GM23338 (cell line): ENCODE measurements at places on chromosomes 12 and 14.

DNA sequence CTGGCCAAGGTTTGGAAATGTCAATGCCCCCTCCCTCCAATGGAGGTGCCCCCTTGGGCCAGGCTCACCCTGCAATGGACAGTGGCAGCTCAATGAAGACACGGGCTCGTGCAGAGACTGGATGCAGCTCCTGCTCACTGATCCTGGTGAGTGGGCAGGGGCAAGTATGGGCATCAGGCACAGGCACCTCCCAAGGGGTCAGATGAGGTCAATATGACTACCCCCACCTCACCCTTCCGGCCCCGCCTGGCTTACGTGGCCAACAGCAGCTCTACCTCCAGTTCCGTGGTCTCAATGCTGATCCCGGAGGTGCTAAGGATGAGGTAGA is 13.6 kb downstream of the ITGA7 start:
- no peaks in the 10 kb centered on the region for H3K36me3 ChIP-seq
- no peak overlapping the region for H3K4me3 ChIP-seq
- no peak overlapping the region for H3K27ac ChIP-seq
- no peaks in the 10 kb centered on the region for H3K4me1 ChIP-seq
- DNase-seq: no peak

DNA sequence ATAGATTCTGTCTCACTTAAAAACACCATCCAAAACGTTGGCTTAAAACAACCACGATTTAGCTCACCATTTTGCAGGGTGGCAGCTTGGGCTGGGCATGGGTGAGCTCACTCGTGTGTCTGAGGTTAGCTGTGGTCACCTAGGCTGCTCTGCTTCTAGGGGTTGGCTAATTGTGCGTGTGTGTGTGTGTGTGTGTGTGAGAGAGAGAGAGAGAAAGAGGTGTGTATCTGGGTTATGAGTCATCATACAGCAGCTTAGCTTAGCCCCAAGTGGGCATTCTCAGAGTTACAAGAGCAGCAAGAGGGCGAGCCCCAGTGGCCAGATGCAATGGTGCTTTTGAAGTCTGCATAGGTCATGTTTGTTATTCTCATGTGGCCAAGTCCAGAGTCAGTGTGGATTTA is 6.0 kb downstream of the FBXW8 start:
- no peaks in the 10 kb centered on the region for H3K36me3 ChIP-seq
- no peak overlapping the region for H3K4me3 ChIP-seq
- H3K27me3 ChIP-seq: no peaks in the 10 kb centered on the region
- peak overlapping the region; percentile 39; the same call in 1 of the 2 replicates for H3K27ac ChIP-seq

- peaks cover 13% of the 10 kb centered on the region for H3K27me3 ChIP-seq
- no peak overlapping the region for H3K27ac ChIP-seq
- DNase-seq: peak; percentile 68
These were observed 1.3 kb downstream of the C12orf75 start for GRCh38 chr12:105331805-105332251.

DNA sequence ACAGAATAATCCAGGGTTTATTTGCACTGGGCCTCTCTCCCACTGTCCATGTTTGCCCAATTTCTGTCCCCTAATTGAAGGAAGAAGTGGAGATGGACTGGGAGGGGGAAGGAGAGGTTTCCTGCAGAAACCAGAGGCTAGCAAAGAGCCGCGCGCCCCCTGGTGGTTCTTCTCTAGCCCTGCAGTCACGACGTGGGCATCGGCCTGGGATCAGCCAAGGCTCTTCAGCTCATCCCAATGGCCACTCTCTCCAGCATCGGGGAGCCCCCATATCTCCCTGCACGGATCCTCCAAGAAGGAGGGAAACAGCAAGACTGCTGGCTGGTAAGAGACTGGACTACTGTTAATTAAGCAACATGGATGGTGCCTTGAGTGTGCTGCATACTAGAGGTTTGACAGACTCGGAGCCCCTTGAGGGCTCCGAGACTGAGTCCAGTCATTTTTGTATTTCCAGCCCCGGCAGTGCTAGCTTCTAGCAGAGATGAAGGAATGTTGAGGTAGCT is 18.7 kb downstream of the ZBTB39 start:
- H3K4me3 ChIP-seq: no peak overlapping the region
- peaks cover 10% of the 10 kb centered on the region for H3K4me1 ChIP-seq
- H3K36me3 ChIP-seq: no peaks in the 10 kb centered on the region
- H3K27me3 ChIP-seq: no peaks in the 10 kb centered on the region
